Spinal cord (tissue), 10 donors: ENCODE measurements at places on chromosomes 5 and 9.

DNA sequence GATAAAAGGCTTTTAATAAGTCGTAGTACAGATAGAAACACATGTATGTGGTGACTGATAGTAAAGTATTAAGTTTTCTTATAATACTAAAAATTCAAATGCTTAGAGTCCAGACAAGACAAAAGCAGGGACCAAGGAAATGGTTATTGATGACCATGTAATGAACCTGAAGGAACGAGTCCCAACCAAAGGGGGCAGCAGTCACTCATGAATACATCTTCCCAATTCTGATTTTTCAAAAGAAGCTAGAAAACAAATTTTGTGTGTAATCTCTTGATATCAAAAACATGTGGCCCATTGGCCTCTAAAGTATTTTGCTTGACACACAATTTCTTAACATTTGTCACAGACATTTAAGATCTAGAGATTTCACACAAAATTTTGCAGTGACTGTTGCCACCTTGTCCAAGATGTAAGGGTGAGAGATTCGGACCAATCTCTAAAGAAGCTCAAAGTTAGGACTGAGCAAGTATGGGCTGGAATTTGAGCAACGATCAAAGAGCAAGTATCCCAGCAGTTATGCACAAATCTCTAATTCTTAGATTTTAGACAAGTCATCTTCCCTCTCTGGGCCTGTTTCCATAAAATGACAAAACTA lies 66.8 kb downstream of the ARL15 start:
- DNase-seq, result no peak

GRCh38 chr5:174073122-174073660 lies 27.7 kb downstream of the NSG2 start:
- no peak for DNase-seq

DNA sequence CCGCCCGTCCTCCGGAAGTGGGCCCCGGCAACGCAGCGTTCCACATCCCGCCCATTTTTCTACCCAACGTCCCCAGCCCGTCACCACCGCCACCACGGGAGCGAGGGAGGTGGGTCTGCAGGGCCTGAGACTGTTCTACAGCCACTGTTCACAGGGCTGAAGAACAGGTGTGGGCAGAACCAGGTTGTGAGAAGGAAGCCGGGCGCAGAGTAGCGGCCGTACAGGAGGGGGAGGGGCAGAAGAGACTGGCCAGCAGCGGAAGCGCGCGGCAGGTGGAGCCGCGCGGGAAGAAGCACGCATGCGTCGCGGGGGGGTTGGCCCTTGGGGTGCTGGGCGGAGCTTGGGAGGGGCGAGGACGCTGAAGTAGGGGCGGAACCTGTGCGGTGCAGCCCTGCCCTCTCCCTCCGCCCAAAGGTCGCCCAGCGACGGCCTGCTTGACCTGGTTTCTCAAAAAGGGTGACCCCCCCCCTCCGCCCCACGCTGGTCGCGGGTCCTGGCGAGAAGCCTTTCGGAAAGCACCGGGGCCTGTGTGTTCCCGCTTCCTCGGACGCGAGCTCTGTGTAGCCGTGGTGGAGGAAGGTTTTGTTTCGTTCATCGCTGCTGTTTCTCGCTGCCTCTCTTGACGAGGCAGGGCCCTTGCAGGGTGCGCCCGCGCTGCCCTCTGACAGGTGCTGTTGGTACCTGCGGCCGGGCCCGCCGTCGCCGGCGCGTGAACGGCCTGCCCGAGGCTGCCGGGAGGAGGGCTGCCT lies 7.8 kb upstream of the MGAT1 start:
- peak; percentile 98 for DNase-seq

DNA sequence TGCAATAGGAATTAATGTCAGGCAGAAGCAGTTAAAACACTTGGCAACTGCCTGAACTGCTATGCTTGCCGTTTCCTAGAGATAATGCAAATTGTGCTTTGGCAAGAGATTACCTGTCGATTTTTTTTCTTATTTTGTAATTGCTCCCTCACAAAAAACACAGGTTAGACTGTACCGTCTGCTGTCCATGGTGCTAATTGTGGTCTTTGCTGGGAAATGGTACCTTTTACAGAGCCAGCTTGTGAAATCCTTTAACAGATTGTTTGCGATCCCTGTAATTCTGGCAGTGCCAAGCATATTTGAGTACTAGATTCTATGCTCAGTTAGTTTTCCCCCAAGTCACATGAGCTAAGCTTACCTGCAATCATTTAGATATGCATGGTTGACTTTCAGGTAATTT lies 2125.8 kb upstream of the WWC1 start:
- no peak for DNase-seq

DNA sequence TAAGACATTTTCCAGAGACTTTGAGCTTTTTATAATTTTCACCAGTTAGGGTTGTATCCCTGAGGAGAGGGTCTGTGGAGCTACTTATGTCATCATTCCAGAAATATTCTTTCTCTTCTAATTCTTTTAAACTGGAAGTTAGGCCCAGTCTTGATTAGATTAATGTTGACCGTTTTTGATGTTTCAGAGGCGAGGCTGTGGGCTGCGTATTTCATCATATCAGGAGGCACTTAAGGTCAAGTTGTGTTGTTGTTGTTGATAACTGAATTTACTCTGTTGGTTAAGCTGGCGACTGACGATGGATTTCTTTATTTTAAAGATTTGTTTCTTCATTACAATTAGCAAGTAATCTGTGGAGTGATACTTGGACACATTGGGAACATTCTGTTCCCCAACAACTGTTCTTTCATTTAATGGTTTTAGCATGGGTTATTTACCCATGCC lies 20.1 kb downstream of the IPO11 start:
- DNase-seq, result no peak

GRCh38 chr5:127596501-127596900 lies 52.4 kb upstream of the CTXN3 start:
- DNase-seq, result no peak

DNA sequence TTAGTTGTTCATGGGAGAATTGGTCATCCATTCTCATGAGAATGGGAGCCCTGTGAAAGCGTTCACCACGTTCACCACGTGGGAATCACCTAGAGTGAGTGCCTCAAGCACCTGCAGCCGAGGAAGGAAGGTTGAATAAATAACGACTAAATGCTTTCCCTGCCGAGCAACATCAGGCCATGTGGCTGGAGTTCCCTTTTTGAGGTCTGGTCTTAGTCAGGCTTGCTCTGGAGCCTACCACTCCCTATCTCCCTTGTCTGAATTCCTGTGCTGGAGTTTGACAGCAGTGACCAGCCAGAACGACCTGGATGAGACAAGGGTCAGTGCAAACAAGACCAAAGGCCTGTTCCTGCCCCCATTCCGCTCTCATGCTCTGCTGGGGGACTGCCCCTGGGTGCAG lies 28.5 kb downstream of the KCNMB1 start:
- no peak for DNase-seq

- no peak for DNase-seq
Measured at GRCh38 chr5:33934176-33934575, 2.0 kb upstream of the RXFP3 start.

DNA sequence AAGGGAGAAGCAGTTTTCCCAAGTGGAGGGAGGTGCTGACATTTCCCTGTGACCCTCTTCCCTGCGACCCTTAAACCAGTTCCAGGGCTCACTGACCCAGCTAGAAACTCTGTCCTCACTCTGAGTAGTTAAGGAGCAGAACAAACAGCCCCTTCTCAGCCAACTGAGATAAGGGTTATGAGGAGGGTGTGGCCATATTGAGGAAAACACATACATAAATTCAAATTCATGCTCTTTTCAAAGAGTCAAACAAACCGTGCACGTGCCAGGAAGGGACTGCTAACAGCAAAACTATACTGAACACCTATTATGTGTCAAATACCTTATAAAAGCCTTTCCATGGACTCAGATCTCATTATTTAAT lies 4.9 kb upstream of the AKNA start:
- DNase-seq, result no peak

DNA sequence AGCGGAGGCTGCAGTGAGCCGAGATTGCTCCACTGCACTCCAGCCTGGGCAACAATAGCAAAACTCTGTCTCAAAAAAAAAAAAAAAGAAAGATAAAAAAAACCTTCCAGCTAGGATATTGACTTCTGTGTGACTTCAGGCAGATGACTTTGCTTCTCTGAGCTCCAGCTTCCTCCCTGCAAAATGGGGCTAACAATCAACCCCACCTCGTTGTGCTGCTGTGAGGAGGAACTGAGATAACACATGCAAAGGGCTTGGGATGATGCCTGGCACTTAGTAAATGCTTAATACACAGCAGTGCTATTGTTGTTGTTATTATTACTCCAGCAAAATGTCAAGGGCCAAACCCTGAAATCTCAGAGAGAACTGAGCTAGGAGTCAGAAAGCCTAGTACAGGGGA lies 3.5 kb upstream of the CDX1 start:
- no peak for DNase-seq

GRCh38 chr5:65722575-65723403 lies 784 bp downstream of the NLN start:
- peak; percentile 56 for DNase-seq
